ENCODE measurements at places on chromosomes 12 and 14.
A peak's percentile ranks its signal among the peaks of the same experiment; 100 is the strongest.

- DNase-seq = no peak
Observed at GRCh38 chr12:19190292-19191031, 60.9 kb downstream of the PLEKHA5 start.

- DNase-seq = no peak
Observed at GRCh38 chr14:21201732-21202462, 46.0 kb upstream of the OR5AU1 start.

GRCh38 chr14:105857220-105857825, 330.9 kb downstream of the TMEM121 start:
- peak; percentile 67 for DNase-seq

DNA sequence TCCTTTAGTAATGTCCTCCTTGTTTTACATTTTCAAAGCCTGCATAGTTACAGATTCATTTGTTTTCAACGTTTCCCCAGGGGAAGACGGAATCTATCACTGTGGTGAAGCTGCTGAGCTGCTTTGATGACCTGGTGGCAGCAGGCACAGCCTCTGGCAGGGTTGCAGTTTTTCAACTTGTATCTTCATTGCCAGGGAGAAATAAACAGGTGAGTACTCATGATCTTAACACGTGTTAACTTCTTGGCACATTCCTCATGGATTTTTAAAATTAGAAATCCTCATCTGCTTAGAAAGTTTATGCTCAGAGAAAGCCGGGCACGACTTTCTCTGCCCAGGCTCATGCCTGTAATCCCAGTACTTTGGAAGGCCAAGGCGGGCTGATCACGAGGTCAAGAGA, 44.5 kb downstream of the TECPR2 start:
- DNase-seq = no peak

DNA sequence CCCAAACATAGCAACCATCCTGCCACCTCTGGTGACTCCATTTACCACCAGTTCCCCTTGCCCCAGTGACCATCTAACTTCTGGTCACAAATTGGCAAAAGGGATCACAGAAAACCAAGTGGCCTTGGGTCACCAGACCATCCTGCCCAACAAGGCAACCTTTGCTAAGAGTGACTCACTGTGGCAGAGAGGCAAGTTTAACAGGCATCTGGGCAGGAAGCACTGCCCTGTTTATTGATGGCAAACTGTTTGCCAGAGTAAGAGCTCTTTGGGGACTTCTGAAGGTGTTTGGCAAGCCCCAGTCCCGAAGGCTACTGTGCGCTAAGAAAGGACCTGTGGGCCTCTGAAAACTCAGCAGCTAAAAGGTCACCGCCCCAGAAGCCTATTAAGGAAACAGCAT, 28.2 kb upstream of the TMEM233 start:
- DNase-seq = no peak

DNA sequence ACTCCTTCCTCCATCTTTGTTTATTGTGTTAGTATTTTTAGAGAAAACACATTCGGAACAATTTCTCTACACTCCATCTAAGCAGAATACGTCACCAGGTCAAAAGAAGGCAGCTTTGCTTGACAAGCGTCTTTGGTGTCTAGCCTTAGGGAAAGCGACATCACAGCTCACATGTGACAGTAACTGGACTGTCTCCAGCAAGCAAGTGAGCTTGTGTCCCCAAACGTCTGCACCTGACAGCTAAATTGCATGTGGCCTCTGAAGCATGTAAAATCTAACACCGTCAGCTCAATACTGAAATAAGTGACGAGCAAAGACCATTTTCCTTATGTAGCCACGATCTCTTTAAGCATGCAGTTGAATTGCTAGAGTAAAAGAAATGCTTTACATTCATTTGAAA, 509.8 kb downstream of the GLT1D1 start:
- DNase-seq = no peak

GRCh38 chr14:56100556-56100955, 17.7 kb upstream of the PELI2 start:
- DNase-seq = no peak

- DNase-seq = no peak
Observed at GRCh38 chr12:130220706-130221100, 58.4 kb downstream of the FZD10 start.

DNA sequence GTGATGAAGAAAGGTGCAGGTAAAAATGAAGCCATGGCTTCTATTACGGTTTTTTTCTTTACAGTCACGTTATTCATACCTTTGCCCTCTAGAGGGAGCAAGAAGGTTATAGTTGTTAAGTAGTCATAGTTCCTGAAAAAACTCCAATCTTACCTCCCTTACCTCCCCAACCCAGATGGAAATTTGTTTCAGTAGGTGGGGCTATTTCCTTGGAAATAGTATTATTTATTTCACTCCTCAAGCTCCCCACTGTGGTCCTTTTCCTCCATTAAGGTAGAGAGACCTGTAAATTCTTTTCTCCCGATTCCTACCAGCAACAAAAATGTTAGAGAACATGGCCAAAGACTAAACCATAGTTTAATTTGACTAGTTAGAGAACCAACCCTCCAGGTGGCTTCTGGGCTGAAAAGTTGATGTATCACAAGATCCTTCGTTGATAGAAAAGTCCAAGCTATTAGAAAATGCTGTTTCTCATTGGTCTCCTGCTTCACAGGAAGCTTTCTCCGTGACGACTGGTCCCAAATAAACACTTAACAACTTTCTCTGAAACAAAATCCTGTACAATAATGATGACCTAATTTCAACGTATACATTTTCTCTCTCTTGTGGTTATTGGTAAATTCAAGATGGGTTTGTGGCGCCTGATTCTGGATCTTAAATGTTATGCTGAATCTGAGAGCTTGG, 43.5 kb downstream of the TMX1 start:
- DNase-seq = no peak

DNA sequence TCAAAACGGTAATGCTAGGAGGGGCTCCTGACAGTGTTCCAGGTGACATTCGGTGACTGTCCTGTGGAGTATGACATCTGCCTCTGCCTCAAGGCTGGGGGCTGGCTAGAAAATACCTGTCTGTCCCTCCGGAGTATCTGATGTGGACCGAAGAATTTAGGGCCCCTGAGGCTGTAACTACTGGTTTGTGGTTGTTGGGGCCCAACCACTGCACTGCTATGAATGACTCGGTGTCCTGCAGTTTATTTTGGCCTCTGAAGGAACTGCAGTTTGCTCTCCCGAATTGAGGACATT, 198.9 kb upstream of the CAND1 start:
- no peak for DNase-seq

- DNase-seq = no peak
Observed at GRCh38 chr12:97404093-97404492, 58.5 kb upstream of the RMST start.

DNA sequence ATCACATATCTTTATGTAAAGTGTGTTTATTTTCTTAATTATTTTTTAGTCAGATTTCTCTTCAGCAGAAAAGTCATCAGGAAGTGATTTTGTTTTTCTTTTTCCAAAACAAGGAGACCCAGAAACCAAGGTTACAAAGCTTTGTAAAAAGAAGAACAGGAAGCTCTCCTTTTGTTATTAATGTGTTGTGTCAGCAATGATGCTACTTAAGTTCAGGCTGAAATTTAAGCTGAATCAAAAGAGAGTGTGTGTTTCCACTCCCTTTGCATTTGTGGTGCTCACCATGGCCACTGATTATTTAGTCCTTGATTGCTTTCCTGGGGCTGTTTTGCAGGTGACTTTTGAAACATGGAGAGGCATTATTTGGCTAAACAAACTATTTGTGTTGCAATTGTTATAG, 155.3 kb upstream of the ATP2B1 start:
- no peak for DNase-seq

DNA sequence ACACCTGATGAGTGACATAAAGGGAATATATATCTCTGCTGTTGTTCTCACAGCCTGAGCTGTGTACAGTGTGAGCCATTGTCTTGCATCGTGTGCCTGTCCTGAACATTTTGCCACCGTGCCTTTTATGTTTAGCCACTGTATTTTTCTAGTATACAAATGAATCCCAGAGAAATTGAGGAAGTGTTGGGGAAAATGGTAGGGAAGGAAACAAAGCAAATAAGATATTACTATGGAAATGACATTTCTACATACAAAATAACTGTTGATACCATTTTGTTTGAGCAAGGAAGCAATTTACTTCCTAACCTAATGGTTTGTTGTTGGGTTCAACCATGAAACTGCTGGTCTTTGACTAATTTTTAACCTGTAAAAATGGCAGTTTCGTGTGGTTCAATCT, 5.5 kb downstream of the PSMA6 start:
- DNase-seq = no peak

- DNase-seq = no peak
Observed at GRCh38 chr12:59151243-59151642, 230.9 kb upstream of the LRIG3 start.

GRCh38 chr14:26719514-26719913, 121.7 kb upstream of the NOVA1 start:
- DNase-seq = no peak

- no peak for DNase-seq
Observed at GRCh38 chr14:24329073-24329663, 5.7 kb downstream of the ADCY4 start.

DNA sequence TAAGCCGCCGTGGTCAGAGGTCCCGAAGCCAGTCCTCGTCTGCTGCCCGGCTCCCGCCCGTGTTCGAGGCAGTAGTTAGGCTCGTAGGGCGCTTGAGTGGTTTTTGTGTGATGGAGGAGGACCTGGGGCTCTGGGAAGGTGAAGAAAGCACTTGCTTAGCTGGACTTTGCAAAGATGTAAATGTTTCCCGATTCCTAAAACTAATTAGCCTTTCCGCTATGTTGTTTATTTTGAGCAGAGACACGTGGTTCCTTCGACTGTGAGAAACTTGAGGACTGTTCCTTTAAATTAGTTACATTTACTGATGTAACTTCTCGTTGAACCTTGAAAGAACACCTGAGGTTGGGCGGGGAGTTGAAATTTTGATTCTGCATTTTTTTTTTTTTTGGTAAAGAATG, 33.9 kb downstream of the MIA2 start:
- DNase-seq = no peak

GRCh38 chr12:75908961-75909605, 122.5 kb downstream of the PHLDA1 start:
- no peak for DNase-seq

- DNase-seq = no peak
Observed at GRCh38 chr14:103127861-103128598, 4.8 kb downstream of the TNFAIP2 start.

DNA sequence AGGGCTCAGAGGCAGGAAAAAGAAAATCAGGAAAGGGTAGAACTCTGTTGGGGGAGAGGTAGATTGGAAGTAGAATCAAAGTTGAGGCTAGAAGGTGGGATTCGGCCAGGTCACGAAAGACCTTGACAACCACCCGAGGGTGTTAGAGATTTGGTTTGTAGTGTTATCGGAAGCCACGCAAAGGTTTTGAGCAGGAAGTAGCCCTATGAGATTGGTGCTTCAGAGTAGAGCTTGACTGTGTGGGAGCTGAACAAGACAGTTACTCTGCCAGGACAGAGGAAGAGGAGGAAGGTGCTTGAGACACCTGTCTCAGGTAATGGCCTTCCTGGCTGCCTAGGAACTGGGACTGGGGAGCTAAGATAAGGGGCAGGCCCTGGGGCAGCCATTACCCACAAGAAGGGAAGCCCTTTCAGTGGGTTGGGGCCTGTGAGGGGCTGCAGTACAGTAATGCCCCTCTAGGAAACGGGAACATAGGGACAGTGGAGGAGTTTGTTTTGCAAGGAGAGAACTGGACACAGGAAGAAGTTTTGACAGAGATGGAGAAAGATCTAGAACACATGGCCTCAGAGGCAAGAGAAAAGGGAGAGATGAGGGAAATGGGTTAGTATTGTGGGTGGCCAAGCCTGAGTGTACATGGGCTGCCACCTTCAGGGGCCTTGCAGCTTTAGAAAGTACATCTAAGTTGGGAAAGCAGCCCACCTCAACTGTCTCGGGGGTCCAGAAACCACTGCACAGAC, 73.5 kb downstream of the RIN3 start:
- DNase-seq = no peak

- no peak for DNase-seq
Observed at GRCh38 chr14:68557648-68558047, 235.2 kb downstream of the ZFP36L1 start.

GRCh38 chr12:66287275-66287674, 15.0 kb upstream of the HELB start:
- DNase-seq = no peak

- DNase-seq = no peak
Observed at GRCh38 chr12:91264178-91264577, 81.6 kb upstream of the DCN start.

DNA sequence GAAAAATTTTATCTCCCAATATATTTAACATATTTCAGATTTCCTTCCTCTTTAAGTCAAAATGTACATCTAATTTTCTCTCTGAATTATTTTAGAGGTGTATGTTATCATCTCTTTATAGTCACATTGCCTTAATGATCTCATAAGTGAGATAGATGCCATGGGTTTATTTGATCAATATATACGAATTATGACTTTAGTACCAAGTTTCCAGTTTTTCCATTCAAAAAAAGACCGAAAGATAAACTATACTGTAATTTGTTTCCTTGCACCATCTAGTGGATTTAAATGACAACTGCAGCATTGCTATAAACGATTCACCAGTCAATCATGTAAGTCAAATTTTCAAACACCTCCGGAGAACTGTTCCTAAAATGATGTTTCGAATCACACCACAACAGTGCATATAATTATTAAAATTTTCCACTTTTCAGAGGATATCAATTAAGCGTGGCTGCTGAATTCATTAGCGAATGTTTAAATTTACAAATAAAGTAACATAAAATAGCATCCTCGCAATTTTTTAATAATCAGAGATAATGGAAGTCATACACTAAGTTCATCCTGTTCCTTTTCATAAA, 419 bp upstream of the ATXN7L3B start:
- no peak for DNase-seq

DNA sequence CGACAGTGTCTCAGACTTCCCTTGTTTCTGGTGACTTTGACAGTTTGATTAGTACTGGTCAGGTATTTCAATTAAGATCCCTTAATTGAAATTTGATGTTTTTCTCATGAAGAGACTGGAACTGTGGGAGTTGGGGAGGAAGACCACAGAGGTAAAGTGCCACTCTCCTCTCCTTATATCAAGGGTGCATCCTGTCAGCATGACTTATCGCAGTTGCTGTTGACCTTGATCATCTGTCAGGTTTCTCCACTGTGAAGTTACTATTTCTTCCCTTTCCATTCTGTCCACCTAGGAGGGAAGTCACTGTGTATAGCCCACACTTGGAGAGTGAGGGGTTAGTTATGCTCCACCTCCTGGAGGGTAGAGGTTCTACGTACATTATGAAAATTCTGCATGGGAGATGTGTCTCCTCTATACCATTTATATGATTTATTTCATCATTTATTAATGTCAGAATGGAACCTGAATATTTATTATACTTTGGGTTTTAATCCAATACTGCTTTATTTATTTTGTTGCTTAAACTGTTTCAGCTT, 40.3 kb upstream of the SMOC1 start:
- no peak for DNase-seq

GRCh38 chr12:104852102-104852501, 106.0 kb downstream of the SLC41A2 start:
- DNase-seq = no peak

DNA sequence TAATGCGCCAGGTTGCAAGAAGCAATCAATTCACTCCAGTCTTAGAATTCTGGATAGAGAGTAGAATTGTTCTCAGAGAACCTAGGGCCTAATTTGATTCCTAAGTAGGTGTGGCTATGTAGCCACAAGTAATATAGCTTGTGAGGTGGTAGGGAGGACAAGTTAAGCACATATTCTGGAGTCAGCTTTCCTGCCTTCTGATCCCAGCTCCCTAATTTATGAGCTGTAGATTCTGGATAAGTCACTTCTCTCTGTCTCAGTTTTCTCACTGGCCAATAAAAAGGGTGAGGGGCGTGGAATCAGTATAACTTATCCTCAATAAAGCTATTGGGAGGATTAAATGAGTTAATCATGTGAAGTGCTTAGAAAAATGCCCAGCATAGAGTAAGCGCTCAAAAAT, 3.0 kb upstream of the SNW1 start:
- no peak for DNase-seq

Data from activated CD4-positive, alpha-beta memory T cell treated with anti-CD3 and anti-CD28 coated beads, Interleukin-2, amount 10 ng/mL, durations not matched to agents 7 days and 5 days (primary cell).